ENCODE measurements at places on chromosomes 2 and 18. TPM values are rescaled to one million over a fixed set of nuclear protein-coding genes. Genes with fewer than 3 reads are reported as not detected.

PLCD4 gene
- total RNA-seq = 6.6 TPM

DNA sequence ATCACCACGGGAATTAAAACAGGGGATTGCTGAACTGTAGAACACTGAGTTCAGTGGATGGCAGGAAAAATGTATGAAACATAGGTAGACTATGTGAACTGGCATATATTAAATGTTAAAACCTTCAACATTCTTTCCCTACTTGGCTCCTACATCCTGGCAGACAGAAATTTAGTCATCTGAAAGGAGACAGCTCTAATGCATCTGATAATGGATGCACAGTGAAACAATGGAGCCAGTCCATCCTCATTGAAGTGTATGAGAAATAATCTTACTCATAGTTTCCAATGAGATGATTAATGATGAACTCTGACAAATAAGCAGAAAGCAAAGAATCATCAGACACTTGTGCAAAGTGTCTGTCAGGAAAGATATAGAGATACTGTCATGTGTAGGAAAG is 1629.7 kb upstream of the TMEFF2 start:
- DNase-seq = peak; percentile 79

SRD5A2 gene
- total RNA-seq = not detected

- no peak for DNase-seq
Observed at GRCh38 chr2:183606718-183607085, 482.5 kb downstream of the NUP35 start.

- no peak for DNase-seq
Observed at GRCh38 chr2:210442457-210442856, 34.1 kb downstream of the LANCL1 start.

DNA sequence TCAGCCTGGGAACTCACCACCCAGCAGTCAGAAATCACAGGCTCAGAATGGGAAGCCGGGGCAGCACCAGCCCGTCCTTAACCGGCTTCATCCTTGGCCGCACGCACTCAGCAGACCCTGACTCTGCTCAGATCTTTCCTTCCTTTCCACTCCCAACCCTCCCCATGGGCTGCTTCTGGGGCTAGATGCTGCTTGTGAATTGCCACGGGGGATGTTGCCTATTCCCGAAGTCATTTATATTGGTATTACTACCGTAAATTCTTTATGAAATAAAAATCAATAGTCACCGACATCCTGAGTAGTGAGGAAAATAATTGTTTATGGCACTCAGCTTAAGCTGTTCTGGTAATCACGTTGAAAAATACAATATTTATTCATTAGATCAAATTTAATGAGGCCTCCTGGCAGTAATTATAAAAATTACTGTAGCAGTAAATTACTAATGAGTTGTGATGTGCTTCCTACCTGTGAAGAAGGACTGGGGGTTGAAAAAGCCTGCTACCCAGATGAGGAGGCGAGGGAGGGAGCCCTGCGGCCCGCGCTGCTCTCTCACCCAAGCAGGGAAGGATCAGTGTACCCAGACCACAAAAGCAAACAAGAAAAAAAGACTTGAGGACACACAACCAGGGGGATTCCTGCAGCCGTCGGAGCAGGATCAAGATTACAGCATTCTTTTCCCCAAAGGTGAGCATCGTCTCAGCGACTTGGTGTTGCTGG is 31.5 kb downstream of the CDCA7 start:
- no peak for DNase-seq

IL1RN gene
- not detected for total RNA-seq

DNA sequence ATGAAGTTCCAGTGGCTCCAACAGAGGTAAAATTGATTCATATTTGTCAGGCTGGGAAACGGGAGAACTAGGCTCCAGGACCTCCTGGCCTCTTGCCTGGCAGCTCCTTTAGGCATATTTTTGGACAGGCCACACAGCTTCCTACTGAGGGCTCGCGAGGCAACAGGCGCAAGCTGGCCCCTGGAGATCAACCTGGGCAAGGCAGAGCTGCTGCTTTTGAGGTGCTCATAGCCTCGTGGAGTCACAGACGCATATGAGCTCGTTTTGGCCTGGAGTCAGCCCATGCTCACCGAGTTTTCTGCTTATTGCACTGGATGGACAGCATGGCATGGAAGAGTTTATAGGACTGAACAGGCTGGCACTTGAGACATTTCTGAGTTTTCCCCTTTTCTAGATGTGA is 97.7 kb downstream of the CAPN13 start:
- no peak for DNase-seq

ATP8B1 gene
- total RNA-seq = 5.6 TPM
